ENCODE measurements at places on chromosomes 16 and 17.

DNA sequence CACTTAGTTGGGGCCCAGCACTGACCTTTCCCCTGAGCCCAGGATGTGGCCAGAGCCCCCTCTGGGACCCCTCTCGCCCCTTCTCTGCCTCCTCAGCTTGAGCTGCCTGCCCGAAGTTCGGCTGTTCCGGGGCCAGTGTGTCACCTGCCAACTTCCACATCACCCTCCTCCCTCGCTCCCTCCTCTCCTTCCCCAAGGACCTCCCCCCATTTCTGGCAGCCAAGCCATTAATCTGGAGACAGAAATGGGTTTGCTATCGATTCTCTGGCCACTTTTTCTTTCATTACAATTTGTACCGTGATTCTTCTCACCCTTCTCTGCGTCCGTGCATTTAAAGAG, 8.8 kb upstream of the ADAM11 start:
- no peaks in the 10 kb centered on the region for H3K4me1 ChIP-seq
- H3K27me3 ChIP-seq = peaks cover 4% of the 10 kb centered on the region
- no peak overlapping the region for H3K27ac ChIP-seq
- H3K36me3 ChIP-seq = peaks cover 36% of the 10 kb centered on the region

- H3K36me3 ChIP-seq = peaks cover 100% of the 10 kb centered on the region
- no peaks in the 10 kb centered on the region for H3K27me3 ChIP-seq
- no peak overlapping the region for H3K27ac ChIP-seq
Measured at GRCh38 chr16:4880006-4880580, 32.8 kb downstream of the UBN1 start.

GRCh38 chr17:44220213-44221083, 973 bp upstream of the UBTF start:
- peak; percentile 58 for DNase-seq
- H3K4me1 ChIP-seq = peaks cover 44% of the 10 kb centered on the region
- H3K27ac ChIP-seq = peak overlapping the region; percentile 98

DNA sequence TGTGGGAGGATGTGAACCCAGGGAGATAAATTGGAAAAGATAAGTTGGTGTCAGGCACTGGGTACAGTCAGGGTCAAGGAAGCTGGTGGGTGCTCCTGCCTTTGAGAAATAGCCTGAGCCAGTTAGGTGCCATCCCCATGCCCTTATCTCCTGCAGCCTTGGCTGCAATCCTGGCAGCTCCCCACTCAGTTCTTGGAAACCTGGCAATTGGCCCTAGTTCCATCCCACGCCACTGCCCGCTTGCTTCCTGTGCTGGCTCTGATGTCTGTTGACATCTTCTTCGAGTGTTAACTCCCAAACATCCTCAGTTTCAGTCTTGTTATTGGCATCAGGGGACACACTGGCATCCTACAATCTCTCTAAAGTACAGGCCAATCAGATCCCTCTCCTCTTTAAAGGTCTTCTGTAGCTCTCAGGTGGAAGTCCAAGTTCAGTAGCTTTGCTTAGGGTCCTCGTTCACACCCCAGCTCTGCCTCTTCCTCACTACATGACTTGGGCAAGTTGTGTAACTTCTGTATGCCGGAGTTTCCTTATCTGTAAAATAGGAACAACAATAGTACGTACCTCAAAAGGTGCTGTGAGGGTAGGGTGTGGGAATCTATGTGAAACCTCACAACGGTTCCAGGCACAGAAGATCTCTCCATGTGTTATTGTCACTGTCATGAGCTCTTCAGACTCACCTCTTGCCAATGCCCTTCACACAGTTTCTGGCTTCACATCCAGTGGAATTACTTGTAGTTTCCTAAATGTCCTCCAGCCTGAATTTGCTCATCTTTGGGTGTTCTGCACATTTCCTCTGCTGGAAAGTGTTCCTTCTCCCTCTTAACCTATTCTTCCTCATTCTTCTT, 13.5 kb upstream of the PRKAR1A start:
- no peak for DNase-seq
- no peak overlapping the region for H3K4me3 ChIP-seq
- no peaks in the 10 kb centered on the region for H3K36me3 ChIP-seq
- H3K4me1 ChIP-seq = no peaks in the 10 kb centered on the region
- H3K27me3 ChIP-seq = no peaks in the 10 kb centered on the region
- no peak overlapping the region for H3K27ac ChIP-seq

DNA sequence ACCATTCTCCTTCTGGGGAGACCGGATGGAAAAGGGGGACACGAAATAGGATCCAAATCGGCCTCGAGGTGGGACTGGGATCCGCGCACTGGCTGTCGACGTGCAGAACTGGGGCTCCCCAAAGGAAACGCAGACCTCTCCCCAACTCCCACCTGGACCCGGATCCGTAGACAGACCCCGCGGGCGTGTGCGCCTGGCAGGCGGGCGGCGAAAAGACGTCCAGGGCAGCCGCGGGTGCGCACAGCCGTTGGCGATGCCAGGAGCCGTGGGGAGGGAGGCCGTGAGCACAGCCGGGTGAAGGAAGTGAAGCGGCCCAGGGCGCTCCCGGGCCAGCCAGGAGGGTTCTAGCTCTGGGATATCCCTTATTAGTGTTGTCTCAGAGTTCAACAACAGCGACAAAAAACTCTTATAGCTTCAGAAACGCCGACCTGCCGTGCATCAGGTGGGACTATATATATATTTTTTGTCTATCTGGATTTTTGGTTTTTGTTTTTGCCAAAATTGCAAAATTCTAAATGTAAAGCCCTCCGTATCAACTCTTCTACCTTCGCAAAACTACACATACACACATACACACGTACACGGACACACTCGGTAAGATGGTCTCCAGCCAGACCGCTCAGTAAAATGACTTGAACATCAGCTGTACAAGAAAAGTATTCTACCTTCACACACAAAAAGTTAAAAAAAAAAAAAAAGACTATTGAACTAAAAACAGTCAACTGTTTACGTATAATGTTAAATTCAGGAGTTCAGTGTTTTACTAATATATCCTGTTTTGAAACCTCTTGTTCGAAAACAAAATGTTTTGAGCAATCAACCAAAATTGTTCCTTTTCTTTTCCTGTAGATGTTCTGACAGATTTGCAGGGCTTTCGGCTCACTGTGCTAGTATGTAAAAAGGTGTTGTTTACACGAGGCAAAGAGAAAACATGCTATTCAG, 5.2 kb upstream of the AATF start:
- H3K27ac ChIP-seq = no peak overlapping the region
- peaks cover 29% of the 10 kb centered on the region for H3K4me1 ChIP-seq
- H3K36me3 ChIP-seq = no peaks in the 10 kb centered on the region
- DNase-seq = no peak
- H3K27me3 ChIP-seq = peaks cover 5% of the 10 kb centered on the region
- H3K4me3 ChIP-seq = no peak overlapping the region

GRCh38 chr17:33385713-33386112, 92.6 kb upstream of the ASIC2 start:
- no peaks in the 10 kb centered on the region for H3K36me3 ChIP-seq
- H3K4me1 ChIP-seq = no peaks in the 10 kb centered on the region
- H3K27ac ChIP-seq = no peak overlapping the region
- no peak overlapping the region for H3K4me3 ChIP-seq
- peaks cover 15% of the 10 kb centered on the region for H3K27me3 ChIP-seq
